ENCODE measurements at places on chromosomes 6 and 20.

GRCh38 chr6:33985313-33985751 is 160.6 kb downstream of the GRM4 start:
- no peak for DNase-seq

DNA sequence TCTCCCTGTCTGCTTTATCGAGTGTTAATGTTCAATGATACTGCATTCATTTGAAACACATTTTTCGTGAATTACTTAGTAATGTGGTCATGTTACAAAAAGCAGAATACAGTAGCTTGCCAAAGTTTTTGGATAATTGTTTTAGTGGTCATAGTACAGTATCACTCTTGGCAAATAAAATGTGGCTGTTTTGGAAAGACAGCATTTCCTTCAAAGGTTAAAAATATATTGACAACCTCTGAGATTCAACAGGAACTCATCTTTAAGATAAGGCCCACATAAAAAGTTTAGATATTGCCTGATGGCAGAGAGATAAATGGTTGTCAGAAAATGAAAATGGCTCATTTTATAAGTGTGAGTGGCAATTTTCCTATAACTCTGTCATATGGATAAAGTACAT is 297.7 kb upstream of the MAN1A1 start:
- no peak for DNase-seq

DNA sequence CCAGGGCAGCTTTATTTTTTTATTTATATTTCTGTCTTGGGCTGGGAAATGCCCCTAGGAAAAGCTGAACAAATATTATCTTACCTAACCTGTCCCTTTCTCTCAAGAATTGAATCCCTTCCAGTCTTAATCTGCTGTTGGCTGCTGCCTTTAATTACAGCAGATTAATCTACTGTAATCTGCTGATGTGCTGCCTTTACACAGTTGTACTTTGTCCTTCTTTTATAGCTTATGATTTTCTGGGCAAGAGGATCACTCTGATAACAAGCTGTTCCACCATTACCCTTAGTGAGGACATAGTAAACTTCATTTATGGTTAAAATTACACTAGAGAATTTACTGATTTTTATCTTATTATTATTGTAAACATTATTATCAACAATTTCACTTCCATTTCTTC is 234.5 kb upstream of the MAN1A1 start:
- no peak for DNase-seq

- no peak for DNase-seq
Measured at GRCh38 chr20:53382263-53382844, 211.3 kb downstream of the ZNF217 start.

GRCh38 chr6:150377211-150377781 is 8.5 kb downstream of the IYD start:
- DNase-seq: no peak

GRCh38 chr20:44585057-44585963 is 2.9 kb downstream of the PKIG start:
- DNase-seq: no peak

- no peak for DNase-seq
Measured at GRCh38 chr20:12030470-12030869, 112.8 kb downstream of the BTBD3 start.

- DNase-seq: no peak
Measured at GRCh38 chr20:1207293-1207878, 4.1 kb downstream of the C20orf202 start.

GRCh38 chr20:46931699-46932098 is 37.1 kb downstream of the EYA2 start:
- DNase-seq: no peak

DNA sequence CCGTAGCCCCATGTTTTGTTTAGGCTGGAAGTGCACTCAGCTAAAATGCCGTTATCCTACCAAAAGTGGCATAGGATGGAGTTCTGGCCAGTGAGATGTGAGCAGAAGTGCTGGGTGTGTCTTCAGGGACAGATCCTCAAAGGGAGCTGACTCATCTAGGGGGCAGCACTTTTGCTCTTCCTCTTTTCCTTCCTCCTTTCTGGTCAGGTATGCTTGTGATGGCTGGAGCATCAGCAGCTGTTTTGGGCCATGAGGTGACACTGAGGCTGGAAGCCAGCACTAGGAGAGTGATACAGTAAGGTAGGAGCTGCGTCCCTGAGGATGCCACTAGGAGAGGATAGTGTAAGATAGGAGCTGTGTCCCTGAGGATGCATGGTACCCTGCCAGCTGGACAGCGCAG is 4.6 kb upstream of the OSBPL2 start:
- no peak for DNase-seq

DNA sequence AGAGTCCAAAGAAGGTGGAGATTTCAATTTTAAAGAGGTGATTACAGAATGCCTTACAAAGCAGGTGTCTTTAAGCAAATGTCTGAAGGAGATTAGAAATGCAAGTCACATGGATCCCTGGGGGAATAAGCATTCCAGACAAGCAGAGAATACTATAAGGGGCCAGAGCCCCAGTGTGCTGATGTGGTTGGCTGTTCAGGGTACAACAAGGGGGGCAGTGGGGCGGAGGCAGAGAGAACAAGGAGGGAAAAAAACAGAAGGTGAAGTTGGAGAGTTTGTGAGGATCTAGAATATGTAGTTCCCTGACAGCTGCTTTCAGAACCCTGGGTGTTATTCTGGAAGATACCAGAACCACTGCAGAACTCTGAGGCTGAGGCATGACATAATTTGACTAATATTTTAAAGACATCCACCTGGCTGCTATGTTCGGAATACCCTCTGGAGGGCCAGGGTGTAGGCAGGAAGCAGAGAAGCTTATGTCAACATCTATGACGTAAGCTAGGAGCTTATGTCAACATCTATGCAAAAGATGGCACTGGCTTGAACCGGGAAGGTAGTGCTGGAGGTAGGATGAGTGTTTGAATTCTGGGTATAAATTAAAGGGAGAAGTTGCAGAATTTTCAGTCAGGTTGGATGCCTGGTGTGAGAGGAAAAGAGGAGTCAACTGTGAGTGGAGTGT is 276.3 kb upstream of the AGPAT4 start:
- DNase-seq: no peak

DNA sequence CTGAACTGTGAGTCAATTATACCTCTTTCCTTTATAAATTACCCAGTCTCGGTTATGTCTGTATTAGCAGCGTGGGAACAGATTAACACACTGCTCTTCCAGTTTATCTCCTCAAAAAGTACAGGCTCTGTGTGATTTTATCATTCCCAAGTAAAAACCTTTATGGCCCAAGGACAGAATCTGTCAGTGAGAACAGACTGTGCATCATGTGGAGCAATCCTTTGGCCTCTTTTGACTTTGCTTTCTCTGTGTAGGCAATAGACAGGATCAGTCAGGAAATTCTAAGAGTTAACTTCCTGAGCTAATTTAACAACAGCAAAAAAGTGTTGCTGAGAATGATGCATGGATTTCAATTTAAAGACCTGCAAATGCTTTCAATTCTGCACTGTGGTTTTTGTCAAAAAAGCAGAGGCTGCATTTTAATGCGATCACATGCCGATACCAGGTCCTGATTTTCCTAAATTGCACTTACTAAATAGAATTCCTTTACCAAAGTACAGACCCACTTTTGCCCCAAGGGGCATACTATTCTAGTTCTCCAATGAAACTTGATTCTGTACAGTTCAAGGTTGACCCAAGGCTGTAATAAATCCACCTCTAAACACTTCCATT is 246.7 kb upstream of the MARCKS start:
- DNase-seq: no peak

DNA sequence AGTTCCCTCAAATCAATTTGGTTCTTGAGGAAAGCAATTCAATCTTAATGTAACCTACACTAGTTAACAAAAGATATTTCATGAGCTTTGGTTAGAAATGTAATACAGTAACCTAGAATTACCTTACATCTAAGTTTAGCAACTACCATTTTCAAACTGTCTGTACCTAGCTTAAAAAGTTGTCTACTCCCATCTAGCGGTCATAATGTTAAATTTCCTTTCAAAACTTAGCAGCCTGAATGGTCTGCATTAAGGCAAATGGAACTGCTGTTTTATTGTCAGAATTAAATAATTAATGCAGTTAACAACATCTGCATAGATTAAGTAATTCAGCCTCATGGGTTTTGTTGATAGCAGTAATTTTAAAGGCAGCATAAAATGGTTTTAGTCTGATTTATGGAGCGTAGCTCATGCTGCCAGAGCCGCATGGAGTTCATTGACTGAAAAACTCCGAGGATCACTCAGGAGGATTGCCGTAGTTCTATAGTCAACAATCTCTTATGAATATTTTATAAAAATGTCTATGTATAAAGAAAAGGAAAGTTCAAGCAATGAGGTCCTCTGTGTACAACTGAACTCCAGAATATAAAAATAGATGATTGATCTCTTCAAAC is 485.4 kb upstream of the MANEA start:
- DNase-seq: no peak

DNA sequence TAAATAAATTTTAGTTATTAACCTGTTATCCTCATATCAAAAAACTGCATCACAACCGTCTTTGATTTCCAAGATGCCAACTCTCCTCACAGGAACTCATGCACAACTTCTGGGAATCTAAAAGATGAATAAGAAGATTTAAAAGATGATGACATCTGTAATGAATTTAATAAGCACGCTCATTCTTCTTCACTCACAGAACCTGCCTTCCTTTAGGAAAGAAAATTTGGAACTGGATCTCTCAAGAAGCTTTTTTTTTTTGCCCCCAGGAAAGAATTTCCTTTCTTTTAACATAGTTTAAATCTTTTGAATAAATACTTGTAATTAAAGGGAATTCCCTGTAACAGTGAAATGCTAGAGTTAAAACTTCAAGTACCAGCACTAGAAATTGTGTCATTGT is 161.5 kb downstream of the HIVEP2 start:
- no peak for DNase-seq

- DNase-seq: no peak
Measured at GRCh38 chr6:4816904-4817303, 40.7 kb downstream of the CDYL start.

- DNase-seq: no peak
Measured at GRCh38 chr6:163019926-163020325, 292.2 kb downstream of the PACRG start.

DNA sequence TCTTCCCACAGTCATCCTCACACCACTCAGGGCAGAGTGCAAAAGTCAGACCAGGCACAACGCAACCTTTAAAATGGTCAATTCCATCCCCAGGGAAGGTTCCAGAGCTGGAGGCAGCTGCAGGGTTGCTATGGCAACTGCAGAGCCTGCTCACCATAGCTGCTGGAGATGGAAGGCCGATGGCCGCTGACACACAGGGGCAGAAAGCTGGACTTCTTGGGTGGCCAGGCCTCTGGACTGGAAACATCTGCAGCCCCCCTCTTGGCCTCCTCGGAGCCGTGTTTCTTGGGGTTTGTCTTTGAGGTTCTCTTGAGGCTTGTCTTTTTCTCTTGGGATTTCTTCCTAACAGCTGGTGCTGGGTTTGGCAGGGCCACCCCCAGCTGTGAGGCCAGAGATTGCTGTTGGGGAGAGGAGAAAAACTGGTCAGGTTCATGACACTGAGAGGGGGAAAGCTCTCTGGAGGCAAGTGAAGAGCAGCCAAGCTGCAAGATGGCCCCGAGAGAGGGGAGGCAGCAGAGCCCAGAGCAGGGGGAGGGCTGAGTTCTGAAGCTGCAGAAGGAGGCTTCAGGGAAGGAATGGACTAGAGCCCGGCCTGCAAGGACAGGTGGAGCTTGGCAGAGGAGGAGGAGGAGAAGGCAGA is 10.2 kb downstream of the BNIP5 start:
- DNase-seq: no peak

- no peak for DNase-seq
Measured at GRCh38 chr6:154478021-154478700, 32.3 kb downstream of the CNKSR3 start.

GRCh38 chr6:163659803-163660202 is 245.3 kb downstream of the QKI start:
- no peak for DNase-seq

- DNase-seq: peak; percentile 47
Measured at GRCh38 chr6:73451223-73452106, 632 bp downstream of the CGAS start.

GRCh38 chr6:15301179-15302006 is 55.5 kb downstream of the JARID2 start:
- no peak for DNase-seq

- no peak for DNase-seq
Measured at GRCh38 chr6:139981768-139982181, 607.3 kb upstream of the CITED2 start.

DNA sequence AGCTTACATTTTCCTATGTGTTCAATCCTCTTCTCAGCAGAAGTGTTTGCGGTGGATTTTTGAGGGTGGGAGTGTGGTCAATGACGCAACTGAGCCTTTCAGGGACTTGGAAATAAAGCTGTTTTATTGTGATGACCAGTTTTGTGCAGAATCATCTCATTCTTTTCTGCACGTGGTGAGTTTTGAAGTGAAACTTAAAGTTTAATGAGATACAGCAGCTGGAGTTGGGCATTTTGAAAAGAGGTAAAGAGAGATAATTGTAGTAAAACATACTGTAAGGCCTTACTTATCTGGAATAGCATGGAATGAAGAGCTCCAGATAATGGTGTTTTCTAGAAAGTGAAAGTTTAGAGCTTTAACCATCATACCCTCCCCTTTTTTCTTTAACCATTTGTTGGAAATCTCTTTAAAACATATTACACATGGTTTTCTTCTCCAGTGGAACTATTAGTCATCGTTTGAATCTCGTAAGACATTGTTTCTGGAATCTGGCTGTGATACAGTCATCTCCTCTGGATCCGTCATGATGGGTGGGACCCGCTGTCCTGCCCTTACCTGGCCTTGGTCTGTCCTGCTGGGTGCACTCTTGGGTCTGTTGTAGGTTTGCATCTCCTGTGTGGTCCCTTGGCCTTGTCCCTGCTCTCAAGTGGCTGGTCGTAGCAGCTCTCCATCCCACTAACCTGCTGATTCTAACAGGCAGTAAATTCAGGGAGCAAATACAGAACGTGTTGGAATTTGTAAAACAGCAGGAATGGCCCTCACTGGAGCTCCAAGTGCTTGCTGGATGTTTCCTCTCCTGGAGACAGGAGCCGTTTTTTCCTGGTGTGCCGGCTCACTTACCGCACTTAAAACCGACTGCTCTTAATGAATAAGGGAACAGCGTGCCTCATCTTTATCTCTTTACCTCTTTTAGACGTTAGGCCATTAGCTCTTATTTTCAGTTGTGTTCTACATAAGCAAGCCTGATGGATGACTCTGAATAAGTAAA is 29.8 kb downstream of the UST start:
- DNase-seq: no peak
